ENCODE measurements at places on chromosomes 1 and 21.

- DNase-seq: no peak
Measured at GRCh38 chr1:21598904-21599303, 70.3 kb downstream of the RAP1GAP start.

DNA sequence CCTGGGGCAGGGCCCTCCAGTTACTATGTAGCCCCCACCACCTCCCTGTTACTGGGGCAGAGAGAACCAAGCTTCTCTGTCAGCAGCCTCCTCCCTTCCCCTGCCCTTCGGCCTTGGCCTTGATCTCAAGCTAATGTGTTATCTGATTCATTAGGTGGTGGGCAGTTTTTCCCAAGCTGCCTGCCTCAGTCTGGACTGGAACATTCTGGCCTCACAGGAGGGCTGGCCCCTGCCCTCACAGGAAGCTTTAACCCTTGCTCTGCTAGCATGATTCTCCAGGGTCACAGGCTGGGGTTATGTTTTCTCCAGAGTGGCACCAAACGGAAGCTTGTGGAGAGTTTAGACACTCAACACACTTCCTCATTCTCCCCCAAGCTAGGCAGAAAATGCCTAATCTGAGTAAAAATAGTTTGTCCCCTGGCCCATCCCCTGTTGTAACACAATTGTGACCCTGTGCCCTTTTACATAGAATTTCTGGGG is 37.2 kb upstream of the SLC6A9 start:
- no peak for DNase-seq

GRCh38 chr1:165933446-165934170 is 106.2 kb downstream of the UCK2 start:
- DNase-seq: no peak

DNA sequence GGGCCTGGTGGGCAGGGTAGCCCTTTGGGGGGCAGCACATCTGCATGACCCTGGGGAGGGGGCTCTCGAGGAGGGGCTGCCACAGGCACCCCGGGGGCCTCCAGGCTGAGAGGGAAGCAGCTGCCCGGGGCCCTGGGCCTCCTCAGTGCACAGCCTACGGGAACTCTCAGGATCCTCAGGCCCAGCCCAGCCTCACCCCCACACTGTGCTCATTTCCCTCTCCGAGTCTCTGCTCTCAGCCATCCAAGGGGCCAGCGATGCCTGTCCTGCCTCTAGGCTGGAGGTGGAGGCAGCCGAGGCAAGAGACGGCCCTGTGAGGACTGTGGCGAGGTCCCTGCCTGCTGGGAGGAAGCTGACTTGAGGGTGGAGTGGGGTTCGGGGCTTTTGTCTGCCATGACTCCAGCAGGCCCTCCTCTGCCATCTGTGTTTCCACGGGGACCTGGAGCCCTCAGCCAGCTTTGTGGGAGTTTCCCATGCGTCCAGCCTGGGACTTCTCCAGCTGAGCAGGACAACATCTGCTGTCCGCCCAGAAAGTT is 7.2 kb upstream of the PLEKHG5 start:
- no peak for DNase-seq

All from T-helper 2 cell (primary cell).